ENCODE measurements at places on chromosomes 2 and 18. TPM values are rescaled to one million over a fixed set of nuclear protein-coding genes. Genes with fewer than 3 reads are reported as not detected.
A peak's percentile ranks its signal among the peaks of the same experiment; 100 is the strongest.

The PID1 gene
- total RNA-seq: 8.3 TPM

The C2orf78 gene
- not detected for total RNA-seq

The TBR1 gene
- not detected for total RNA-seq

The IL1RN gene
- not detected for total RNA-seq

The FOXI3 gene
- total RNA-seq: not detected

The CYP26B1 gene
- total RNA-seq: 0.31 TPM

The ACMSD gene
- not detected for total RNA-seq

The LINC00305 gene
- not detected for total RNA-seq

The SERPINB11 gene
- not detected for total RNA-seq

The GPAT2 gene
- total RNA-seq: 37.8 TPM

GRCh38 chr2:175432021-175432420 is 250.5 kb upstream of the ATP5MC3 start:
- no peaks in the 10 kb centered on the region for H3K27me3 ChIP-seq
- H3K4me3 ChIP-seq: no peak overlapping the region
- H3K4me1 ChIP-seq: no peaks in the 10 kb centered on the region
- no peaks in the 10 kb centered on the region for H3K36me3 ChIP-seq

DNA sequence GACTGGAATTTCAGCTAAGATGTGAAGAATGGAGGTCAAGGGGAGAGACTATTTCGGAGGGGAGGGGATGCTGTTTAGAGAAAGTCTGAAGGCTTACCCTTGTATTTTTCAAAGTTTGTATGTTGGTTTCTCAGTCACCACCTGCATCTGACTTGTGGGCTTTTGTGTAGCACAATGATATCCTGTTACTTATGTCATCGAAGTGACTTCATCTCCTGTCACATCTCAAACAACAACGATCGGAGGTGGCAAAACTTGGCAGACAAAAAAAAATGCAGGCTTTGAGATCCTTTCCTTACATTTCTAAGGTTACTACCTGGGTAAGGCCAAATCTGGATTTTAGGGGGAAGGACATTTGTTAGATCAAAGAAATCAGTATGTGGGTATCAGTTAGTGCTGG is 11.7 kb upstream of the CXCR4 start:
- no peak overlapping the region for H3K27ac ChIP-seq
- no peaks in the 10 kb centered on the region for H3K4me1 ChIP-seq
- H3K4me3 ChIP-seq: no peak overlapping the region
- no peaks in the 10 kb centered on the region for H3K36me3 ChIP-seq
- peaks cover 6% of the 10 kb centered on the region for H3K27me3 ChIP-seq

DNA sequence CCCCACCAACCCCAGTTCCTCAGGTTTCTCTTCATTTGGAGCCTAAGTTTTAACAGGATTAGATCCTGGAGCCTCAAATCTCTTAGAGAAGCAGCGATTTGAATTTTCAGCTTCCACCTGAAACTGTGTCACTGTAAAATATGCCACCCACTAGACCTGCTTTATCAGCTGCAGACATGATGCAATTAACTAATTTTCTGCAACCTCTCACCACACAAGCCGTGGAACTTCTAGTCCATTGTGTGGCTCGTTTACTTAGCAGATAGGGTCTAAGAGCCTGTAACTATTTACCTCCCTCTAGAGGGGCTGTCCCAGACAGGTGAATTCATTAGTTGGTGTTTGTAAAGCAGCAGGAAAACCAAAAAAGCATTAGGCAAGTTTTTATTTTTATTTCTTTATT is 31.6 kb upstream of the FZD5 start:
- peaks cover 28% of the 10 kb centered on the region for H3K4me1 ChIP-seq
- no peak overlapping the region for H3K27ac ChIP-seq
- DNase-seq: no peak
- no peaks in the 10 kb centered on the region for H3K36me3 ChIP-seq

GRCh38 chr2:172710584-172711047 is 25.0 kb upstream of the RAPGEF4 start:
- H3K4me1 ChIP-seq: peaks cover 18% of the 10 kb centered on the region
- peaks cover 2% of the 10 kb centered on the region for H3K27me3 ChIP-seq
- H3K4me3 ChIP-seq: no peak overlapping the region
- no peaks in the 10 kb centered on the region for H3K36me3 ChIP-seq

DNA sequence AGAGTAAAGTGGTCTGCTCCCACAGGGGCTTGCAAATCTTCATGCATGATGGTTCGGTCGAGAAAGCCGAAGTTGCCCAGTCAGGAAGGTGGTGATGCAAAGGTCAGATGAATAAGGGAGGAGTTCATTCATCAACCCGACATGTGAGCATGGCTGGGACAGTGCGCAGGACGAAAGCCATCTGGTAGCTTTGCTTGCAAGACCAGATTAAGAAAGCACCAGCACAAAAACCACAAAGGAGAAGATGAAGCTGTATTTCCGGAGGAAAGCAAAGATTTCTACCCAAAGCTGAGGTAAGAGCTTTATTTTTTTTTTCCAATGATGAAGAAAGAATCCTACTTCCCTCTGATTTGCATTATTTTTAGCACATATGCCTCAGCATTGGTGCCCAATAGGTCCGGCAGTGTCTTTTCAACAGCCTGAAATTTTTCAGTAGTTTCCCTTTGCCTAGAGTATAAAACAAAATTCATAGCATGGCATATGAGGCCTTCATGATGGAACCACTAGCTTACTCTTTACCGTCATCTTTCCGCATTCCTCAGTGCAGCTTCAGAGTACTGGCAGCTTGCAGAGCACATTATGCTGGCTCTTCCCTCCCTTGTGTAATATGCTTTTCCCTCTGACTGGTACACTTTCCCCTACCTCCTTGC is 112.0 kb upstream of the THOC1 start:
- H3K27me3 ChIP-seq: peaks cover 37% of the 10 kb centered on the region
- H3K36me3 ChIP-seq: peaks cover 21% of the 10 kb centered on the region
- DNase-seq: no peak
- peaks cover 8% of the 10 kb centered on the region for H3K4me1 ChIP-seq
- no peak overlapping the region for H3K27ac ChIP-seq

DNA sequence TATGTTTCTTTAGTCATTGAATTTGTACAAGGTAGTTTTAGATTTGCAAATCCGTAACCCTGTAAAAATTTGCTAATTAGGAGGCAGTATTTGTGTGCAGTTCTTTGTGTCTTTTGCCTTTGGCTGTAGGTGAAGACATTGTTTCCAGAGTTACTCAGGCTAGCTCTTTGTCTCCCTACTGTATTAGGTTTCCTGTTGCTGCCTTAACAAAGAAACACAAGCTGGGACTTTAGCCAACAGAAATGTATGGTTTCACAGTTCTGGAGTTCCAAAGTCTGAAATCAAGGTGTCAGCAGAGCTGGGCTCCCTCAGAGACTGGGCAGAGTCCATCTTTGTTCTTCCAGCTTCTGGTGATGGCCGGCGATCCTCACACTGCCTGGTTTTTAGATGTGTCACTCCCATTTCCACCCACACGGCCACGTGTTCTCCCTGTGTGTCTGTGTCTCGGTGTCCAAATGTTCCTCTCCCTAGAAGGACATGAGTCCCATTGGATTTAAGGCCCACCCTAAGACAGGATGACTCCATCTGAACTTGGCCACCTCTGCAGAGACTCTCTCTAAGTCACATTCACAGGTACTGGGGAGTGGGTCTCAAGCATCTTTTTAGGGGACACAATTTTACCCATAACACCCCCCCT is 309.7 kb downstream of the GALR1 start:
- no peaks in the 10 kb centered on the region for H3K36me3 ChIP-seq
- no peak overlapping the region for H3K4me3 ChIP-seq
- H3K27ac ChIP-seq: no peak overlapping the region
- H3K27me3 ChIP-seq: no peaks in the 10 kb centered on the region

DNA sequence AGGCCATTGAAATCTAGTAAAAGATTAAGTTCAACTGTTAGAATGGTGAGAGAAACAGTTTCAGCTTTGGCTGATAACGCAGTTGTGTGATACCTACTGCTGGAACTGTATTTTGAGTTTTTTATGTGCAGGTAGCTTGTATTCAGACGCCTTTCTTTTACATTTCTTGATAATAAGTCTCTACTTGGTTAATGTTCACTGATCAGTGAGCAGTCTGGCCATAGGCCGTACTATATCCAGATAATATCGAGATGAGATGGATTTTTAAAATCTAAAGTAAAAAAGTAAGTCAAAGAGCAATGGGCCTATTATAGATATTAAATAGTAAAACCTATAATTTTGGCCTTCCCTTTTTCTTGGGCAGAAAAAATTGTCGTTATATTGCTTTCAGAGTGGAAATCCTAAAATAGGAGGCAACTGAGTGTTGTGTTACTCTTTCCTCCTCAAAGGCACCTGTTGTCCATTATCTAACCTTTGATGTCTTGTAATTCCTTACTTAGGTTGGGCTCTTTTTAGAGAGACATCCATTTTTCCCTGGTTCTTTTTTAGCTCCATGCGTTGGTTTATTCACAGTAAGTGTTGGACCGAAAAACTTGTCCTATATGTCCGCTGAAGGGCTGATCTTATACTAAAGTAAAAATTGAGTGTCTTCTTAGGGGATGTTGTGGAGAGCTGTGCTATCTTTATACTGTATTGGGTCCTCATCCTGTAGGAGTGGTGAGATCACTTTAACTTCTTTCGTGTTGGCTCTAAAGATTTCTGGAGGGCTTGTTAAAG is 1.7 kb downstream of the EML4 start:
- DNase-seq: no peak
- no peak overlapping the region for H3K4me3 ChIP-seq
- no peaks in the 10 kb centered on the region for H3K27me3 ChIP-seq
- H3K4me1 ChIP-seq: peaks cover 22% of the 10 kb centered on the region
- no peak overlapping the region for H3K27ac ChIP-seq
- no peaks in the 10 kb centered on the region for H3K36me3 ChIP-seq

- no peak overlapping the region for H3K27ac ChIP-seq
- peaks cover 18% of the 10 kb centered on the region for H3K27me3 ChIP-seq
- peaks cover 6% of the 10 kb centered on the region for H3K36me3 ChIP-seq
- no peak overlapping the region for H3K4me3 ChIP-seq
- peak; percentile 12 for DNase-seq
Measured at GRCh38 chr2:111634995-111635538, 248.9 kb downstream of the ANAPC1 start.

DNA sequence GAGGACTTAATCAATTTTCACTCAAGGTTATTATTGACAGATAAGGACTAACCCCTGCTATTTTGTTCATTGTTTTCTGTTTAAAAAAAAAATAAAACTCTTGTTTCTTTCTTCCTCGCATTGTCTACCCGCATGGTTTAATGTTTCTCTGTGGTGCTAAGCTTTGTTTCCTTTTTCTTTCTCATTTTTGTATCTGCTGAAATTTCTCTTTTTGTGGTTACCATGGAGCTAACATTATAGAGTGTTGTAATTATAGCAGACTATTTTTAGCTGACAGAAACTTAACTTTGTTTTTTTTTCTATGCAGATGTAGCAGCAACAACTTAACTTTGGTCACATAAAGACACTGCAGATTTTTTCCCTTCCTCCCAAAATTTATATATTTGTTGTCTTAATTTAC is 43.1 kb upstream of the CHN1 start:
- H3K27ac ChIP-seq: no peak overlapping the region
- DNase-seq: no peak
- peaks cover 6% of the 10 kb centered on the region for H3K4me1 ChIP-seq
- H3K27me3 ChIP-seq: peaks cover 3% of the 10 kb centered on the region
- H3K36me3 ChIP-seq: peaks cover 5% of the 10 kb centered on the region

GRCh38 chr2:156536534-156536933 is 100.4 kb downstream of the GPD2 start:
- H3K36me3 ChIP-seq: peaks cover 5% of the 10 kb centered on the region
- H3K27ac ChIP-seq: peak overlapping the region; percentile 59
- no peak for DNase-seq
- H3K27me3 ChIP-seq: peaks cover 3% of the 10 kb centered on the region
- peaks cover 65% of the 10 kb centered on the region for H3K4me1 ChIP-seq
- peak overlapping the region; percentile 37 for H3K4me3 ChIP-seq

- no peak for DNase-seq
- H3K27ac ChIP-seq: no peak overlapping the region
- H3K36me3 ChIP-seq: no peaks in the 10 kb centered on the region
Measured at GRCh38 chr2:176364273-176364977, 95.2 kb downstream of the MTX2 start.

DNA sequence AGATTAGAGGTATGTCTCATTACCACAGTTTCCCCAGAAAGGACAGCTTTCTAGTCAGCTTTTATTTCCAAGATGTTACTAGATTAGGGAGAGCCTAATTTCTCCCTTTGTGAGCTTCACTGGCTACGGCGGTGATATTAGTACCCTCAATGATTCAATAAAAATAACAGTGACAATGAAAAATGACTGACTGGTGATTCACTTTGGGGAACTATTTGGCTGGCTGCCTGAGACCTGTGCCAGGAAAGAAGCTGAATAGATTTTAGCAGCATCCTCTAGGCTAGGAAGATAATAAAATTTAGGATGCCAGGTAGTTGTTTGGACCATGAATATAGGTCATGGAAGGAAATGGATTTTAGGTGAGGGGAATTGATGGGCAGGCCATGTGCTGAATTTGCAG is 178.7 kb downstream of the FMNL2 start:
- 0 out of 2 replicates have a peak overlapping the region, but pooled peaks have one; percentile 6 for H3K4me3 ChIP-seq
- peak overlapping the region; percentile 30 for H3K27ac ChIP-seq
- peak; percentile 71 for DNase-seq
- peaks cover 29% of the 10 kb centered on the region for H3K4me1 ChIP-seq
- no peaks in the 10 kb centered on the region for H3K36me3 ChIP-seq
- no peaks in the 10 kb centered on the region for H3K27me3 ChIP-seq

DNA sequence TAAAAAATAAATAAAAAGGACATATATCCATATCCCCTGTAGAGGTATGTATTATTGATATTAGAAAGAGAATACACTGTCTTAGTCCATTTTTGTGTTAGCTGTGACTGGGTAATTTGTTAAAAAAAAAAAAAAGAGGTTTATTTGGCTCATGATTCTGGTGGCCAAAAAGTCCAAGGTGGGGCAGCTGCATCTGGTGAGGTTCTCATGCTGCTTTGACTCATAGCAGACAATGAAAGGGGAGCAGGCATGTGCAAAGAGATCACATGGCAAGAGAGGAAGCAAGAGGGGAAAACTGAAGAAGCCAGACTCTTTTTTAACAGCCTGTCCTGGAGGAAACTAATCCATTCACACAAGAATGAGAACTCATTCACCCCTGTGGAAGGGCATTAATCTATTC is 101.6 kb upstream of the MAP4K3 start:
- DNase-seq: no peak
- H3K4me1 ChIP-seq: peaks cover 40% of the 10 kb centered on the region
- no peaks in the 10 kb centered on the region for H3K27me3 ChIP-seq
- no peak overlapping the region for H3K4me3 ChIP-seq
- H3K36me3 ChIP-seq: peaks cover 12% of the 10 kb centered on the region

GRCh38 chr2:64716569-64716968 is 62.9 kb upstream of the SERTAD2 start:
- H3K27me3 ChIP-seq: no peaks in the 10 kb centered on the region
- H3K27ac ChIP-seq: no peak overlapping the region
- DNase-seq: no peak
- H3K36me3 ChIP-seq: no peaks in the 10 kb centered on the region

DNA sequence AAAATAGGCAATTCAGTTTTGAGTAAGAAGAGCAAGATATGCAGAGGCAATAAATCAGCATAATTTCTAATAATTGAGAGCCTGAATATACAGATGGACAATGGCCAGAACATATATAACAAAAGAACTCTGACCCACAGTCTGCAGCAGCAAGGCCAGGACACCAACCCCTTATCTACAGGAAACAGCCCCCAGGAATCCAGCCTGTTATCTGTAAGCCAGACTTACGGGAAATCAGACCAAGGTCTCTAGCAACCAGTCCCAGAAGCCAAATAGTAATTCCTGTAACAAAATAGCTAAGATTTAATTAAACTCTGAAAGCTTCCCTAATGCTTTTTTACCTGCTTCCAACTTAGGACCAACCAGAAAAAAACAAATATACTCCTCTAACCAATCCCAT is 434.5 kb upstream of the GYPC start:
- H3K27ac ChIP-seq: no peak overlapping the region
- H3K4me3 ChIP-seq: no peak overlapping the region
- H3K4me1 ChIP-seq: no peaks in the 10 kb centered on the region
- H3K27me3 ChIP-seq: no peaks in the 10 kb centered on the region
- H3K36me3 ChIP-seq: no peaks in the 10 kb centered on the region

- H3K4me1 ChIP-seq: peaks cover 20% of the 10 kb centered on the region
- H3K27me3 ChIP-seq: no peaks in the 10 kb centered on the region
- DNase-seq: no peak
Measured at GRCh38 chr2:157779794-157780193, 96.3 kb downstream of the ACVR1 start.
